ENCODE measurements at places on chromosomes 1 and 21. TPM values are rescaled to one million over a fixed set of nuclear protein-coding genes. Genes with fewer than 3 reads are reported as not detected.

The LRRIQ3 gene
- total RNA-seq = 1.9 TPM

The FAM177B gene
- total RNA-seq = not detected

The OR2L3 gene
- not detected for total RNA-seq

The CADM3 gene
- total RNA-seq = 0.04 TPM

The TAS1R1 gene
- total RNA-seq = not detected

The NUCKS1 gene
- 63.9 TPM for total RNA-seq

The RGSL1 gene
- not detected for total RNA-seq

The CACNA1S gene
- total RNA-seq = not detected
